ENCODE measurements at places on chromosomes 6 and 20.

DNA sequence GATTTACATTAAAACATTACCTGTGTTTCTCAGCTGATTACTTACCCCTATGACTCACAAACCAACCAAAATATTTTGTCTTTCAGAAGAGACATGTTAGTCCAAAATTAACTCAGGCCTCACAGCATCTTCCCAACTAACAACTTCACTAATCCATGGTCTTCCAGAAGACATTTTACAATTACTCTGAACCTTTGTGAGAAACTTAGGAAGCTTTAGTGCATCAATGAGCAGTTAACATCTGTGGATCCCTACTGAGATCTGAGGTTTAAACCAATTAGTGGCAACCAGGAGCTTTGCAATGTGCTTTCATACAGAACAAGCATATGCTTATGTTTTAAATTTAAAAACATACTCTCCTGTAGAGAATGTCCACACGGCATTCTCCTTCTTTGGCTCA lies 269.7 kb downstream of the UBE3D start:
- no peak for DNase-seq

GRCh38 chr20:19419396-19419795 lies 207.0 kb downstream of the SLC24A3 start:
- no peak for DNase-seq

DNA sequence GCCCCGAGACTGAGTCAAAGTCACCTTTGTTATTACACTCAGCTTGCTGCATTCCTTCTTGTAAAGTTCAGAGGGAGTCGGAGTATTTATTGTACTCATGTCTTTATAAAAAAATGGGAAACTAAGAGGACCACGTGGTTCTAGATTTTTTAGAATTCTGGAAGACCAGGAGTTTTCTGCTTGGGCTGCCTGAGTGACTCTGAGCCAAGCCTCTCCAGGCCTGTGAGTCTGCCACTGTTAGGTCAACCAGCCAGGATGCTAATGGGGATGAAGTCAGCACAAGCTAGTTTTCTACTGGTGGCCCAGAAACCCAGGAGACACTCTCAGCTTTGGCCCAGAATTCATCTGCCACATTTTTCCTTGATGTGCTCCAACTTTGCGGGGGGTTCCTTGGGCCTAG lies 453.5 kb upstream of the SULF2 start:
- DNase-seq = no peak

GRCh38 chr20:48460681-48461080 lies 367.1 kb downstream of the PREX1 start:
- DNase-seq = no peak

GRCh38 chr6:88698661-88699060 lies 264.8 kb downstream of the RNGTT start:
- DNase-seq = no peak

DNA sequence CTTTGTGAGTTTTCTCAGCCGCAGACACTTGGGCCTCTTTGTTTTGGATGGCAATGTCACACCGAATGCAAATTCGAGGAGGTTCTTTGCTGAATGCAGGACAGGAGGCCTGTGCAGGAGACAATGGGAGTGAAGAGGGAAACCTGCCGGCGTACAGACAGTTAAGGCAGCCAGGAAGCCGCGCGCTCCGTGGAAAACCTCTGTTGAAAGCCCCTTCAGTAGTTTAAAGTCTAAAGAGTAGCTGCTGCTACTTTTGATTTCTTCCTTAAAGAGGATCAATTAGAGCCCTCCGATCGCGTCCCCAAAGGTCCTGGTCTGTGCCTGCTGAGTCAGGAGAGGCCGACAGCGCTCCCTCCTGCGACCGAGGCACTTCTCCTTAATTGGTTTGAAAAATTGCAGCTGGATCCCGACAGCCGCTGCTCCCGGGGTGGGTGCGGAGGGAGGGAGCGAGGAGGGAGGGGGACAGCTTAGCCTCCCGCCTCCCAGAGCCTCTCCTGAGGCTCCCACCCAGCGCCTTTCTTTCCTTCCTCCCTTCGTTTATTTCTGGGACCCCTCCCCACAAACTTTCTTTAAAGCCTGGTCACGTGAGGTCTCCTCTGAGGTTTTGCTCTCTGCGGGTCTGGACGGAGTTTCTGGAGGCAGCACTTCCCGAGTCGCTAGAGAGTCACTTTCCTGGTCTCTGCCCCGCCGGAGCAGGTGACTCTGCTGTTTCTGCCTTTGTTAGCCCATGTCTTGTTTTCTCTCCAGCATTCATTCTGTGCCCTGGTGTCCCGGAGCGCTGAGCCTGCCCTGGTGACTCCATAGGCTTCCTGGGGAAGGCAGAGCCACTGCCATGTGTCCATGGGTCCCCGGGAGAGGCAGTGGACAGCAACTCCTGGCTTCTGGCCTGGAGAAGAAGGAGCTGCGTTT lies 22.3 kb upstream of the RPP40 start:
- no peak for DNase-seq

DNA sequence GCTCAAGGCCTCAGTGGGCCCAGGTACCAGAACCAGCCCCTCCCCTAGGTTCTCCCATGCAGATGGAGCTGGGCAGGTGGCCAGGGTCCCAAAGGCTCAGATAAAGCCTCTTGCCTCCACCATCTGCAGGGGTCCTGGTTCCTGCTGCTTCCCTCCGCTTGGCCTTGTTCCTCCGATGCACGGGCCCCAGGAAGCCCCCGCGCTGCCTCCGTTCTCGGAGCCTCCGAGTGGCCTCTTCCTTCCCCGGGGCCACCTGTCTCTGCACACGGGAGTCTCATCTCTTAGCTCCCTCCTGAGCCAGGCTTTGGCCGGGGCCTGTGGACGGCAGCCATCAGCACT lies 1.9 kb upstream of the PTK6 start:
- DNase-seq = no peak

DNA sequence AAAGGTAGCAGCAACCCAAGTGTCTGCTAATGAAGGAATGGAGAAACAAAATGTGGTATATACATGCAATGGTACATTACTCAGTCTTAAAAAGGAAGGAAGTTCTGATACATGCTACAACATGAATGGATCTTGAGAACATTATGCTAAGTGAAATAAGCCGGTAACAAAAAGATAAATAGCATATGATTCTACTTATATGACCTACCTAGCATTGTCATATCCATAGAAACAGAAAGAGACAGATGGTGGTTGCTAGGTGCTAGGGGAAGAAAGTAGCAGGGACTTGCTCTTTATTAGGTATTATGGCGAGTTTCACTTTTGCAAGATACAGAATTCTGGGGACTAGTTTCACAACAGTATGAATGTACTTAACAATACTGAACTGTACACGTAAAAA lies 46.6 kb downstream of the UBR2 start:
- no peak for DNase-seq
